ENCODE measurements at places on chromosomes 2 and 18. TPM values are rescaled to one million over a fixed set of nuclear protein-coding genes. Genes with fewer than 3 reads are reported as not detected.

Gene POTEC
- total RNA-seq, result not detected

Gene AQP12B
- not detected for total RNA-seq

Gene ASB18
- total RNA-seq, result not detected

Gene LTBP1
- 9.2 TPM for total RNA-seq

Gene GKN1
- not detected for total RNA-seq

Gene TPGS2
- total RNA-seq, result 348 TPM

Gene KHK
- total RNA-seq, result 0.37 TPM

Gene ADAM23
- total RNA-seq, result not detected

Gene RABL2A
- 6.5 TPM for total RNA-seq

Gene KCNG3
- 0.02 TPM for total RNA-seq

Gene VWA3B
- not detected for total RNA-seq

Gene NEU2
- total RNA-seq, result not detected

Gene CSRNP3
- 0.27 TPM for total RNA-seq

Gene CFC1
- total RNA-seq, result not detected

Gene GKN2
- total RNA-seq, result not detected

Gene LIMS2
- total RNA-seq, result 2.0 TPM

Gene PMAIP1
- total RNA-seq, result 37.9 TPM

Gene SLC30A3
- not detected for total RNA-seq

Gene SPR
- 29.9 TPM for total RNA-seq

Gene CHMP1B
- total RNA-seq, result 33.0 TPM

Gene TSPYL6
- total RNA-seq, result not detected

Gene DSG4
- not detected for total RNA-seq

Gene MRPL33
- total RNA-seq, result 206 TPM

Gene BUB1
- 82.4 TPM for total RNA-seq

Gene KIAA2012
- not detected for total RNA-seq

Gene C2orf80
- not detected for total RNA-seq

Gene MAL
- 11.3 TPM for total RNA-seq

Gene ADGRF3
- 0.12 TPM for total RNA-seq

Gene MAPRE3
- 0.57 TPM for total RNA-seq

Gene CGREF1
- total RNA-seq, result 0.17 TPM

Gene TDRD15
- total RNA-seq, result not detected

Gene IL36A
- total RNA-seq, result not detected

Gene HEATR5B
- total RNA-seq, result 8.2 TPM

Gene LRP1B
- total RNA-seq, result not detected

Gene EGR4
- total RNA-seq, result not detected

Gene CD207
- not detected for total RNA-seq

Gene HTR2B
- not detected for total RNA-seq

Gene SALL3
- not detected for total RNA-seq

Gene KRTCAP3
- total RNA-seq, result not detected

Gene NYAP2
- total RNA-seq, result 2.3 TPM

Gene GREB1
- total RNA-seq, result 0.39 TPM

Gene TCF23
- total RNA-seq, result not detected

Gene CNNM3
- total RNA-seq, result 6.1 TPM

Gene ARHGAP25
- total RNA-seq, result 0.52 TPM

Gene ATP6V1B1
- not detected for total RNA-seq

Gene RBM44
- 0.02 TPM for total RNA-seq

Data from M059J (cell line).